Stimulated activated CD4-positive, alpha-beta T cell treated with anti-CD3 and anti-CD28 coated beads, Interleukin-15, amount 100 ng/mL, for 1 hour (primary cell): ENCODE measurements at places on chromosomes 7 and 10.

DNA sequence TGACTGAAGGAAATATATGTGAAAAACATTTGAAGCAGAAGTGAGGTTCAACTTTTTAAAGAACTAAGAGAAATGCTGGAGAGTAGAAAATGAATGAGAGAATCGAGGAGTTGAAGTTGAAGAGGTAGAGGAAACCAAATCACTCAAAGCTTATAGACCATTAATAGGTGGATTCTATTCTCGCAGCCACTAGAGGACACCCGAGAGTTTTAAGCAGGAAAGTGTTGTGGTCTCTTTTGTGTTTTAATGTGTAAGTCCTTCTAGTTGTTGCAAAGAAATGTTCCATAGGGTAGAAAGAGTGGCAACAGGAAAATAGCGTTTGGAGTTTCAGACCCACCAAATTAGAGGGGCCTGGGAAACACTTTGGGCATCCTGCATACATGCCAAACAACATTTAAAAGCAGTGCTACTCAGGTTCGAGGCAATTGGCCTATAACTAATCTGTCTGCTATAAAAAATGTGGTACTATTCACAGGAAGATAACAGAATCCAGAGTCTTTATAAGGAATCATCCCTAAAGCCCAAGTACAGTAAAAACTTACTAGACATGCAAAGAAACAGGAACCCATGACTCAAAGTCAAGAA lies 75.3 kb upstream of the TAS2R16 start:
- no peak for DNase-seq

- no peak for DNase-seq
These were observed 116.9 kb upstream of the PCGF5 start for GRCh38 chr10:91103384-91104192.

DNA sequence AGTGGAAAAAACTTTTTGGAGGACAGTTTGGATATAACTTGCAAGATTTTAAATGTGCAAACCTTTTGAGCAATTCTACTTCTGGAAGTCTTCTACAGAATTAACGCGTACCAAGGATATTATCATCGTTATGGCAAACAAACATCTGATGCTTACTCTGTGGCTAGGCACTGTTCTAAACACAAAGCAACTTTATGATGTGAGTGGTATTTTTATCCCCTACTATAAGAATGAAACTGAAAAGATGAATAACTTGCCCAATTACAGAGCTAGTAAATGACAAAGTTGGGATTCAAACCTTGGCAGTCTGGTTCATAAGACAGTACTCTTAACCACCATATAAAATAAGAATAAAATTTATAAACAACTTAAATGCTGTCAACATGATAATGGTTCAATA lies 15.8 kb downstream of the ASZ1 start:
- no peak for DNase-seq

- DNase-seq, result no peak
These were observed 12.8 kb upstream of the LBX1 start for GRCh38 chr10:101241840-101242707.

- no peak for DNase-seq
These were observed 32.4 kb upstream of the FOXL3 start for GRCh38 chr7:257647-257992.

- no peak for DNase-seq
These were observed 133.5 kb upstream of the EEPD1 start for GRCh38 chr7:36019538-36019937.

- DNase-seq, result no peak
These were observed 62.8 kb upstream of the SAMD8 start for GRCh38 chr10:75048669-75049098.

DNA sequence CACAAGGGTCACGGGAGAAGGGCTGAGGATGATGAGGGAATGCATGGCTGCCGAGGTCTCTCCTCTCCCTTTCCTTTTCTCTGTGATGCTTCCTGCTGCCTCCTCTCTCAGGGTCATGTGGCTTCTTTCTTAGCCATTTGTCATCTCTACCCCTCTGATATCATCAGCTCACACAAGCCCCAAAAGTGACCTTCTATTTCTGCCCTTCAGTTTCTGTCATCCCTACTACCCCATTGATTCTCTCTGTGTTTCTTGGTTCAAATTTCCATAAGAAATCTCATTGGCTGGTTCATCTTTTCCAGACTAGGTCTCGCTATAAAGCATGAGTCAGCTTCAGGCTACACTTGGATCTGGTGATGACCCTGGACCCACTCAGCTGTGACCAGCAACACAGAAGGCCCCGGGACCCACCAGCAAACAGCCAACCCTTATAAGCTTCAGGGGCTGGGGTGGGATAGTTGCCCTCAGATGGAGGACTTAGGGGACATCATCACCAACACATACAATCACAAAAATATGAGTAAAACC lies 284.3 kb downstream of the SKAP2 start:
- DNase-seq, result no peak

DNA sequence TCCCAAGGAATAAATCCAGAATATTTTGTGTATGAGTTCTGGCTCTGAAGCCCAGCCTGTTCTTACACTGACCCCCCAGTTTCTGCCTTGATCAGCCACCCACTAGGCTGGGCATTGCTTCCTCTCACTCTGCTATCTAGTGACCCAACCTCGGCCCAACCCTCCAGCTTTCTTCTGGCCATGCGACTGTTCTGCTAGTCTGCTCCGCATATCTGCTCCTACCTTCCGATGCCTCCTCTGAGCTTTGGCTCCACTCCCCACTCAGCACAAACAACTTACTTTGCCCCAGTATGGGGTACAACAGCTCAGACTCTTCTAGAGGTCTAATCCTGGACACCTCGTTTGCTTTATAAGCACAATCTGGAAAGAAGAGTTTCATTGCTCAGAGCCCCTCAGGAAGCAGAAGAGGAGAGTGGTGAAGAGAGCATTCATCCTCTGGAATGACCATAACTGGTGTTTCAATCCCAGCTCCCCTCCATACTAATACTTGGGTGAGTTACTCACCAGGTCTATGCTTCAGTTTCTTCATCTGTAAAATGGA lies 99.6 kb downstream of the NPSR1 start:
- DNase-seq, result no peak
